ENCODE measurements at places on chromosomes 12 and 14.

DNA sequence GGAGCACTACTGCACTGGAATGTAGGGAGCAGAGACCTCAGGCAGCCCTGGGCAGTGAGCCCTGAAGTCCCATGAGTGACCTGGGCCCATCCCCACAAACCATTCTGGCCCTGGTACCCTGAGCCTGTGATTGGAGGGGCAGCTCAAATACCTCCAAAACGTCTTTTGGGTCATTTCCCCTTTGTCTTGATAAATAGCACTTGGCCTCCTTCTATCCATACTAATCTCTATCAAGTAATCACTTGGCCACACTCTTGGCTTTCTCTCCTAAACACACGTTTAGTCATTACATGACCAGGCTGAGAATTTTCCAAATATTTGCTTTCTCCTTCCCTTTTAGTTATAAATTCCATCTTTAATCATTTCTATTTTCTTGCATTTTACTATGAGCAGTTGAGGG lies 91.3 kb downstream of the RPAP3 start:
- no peak for DNase-seq

DNA sequence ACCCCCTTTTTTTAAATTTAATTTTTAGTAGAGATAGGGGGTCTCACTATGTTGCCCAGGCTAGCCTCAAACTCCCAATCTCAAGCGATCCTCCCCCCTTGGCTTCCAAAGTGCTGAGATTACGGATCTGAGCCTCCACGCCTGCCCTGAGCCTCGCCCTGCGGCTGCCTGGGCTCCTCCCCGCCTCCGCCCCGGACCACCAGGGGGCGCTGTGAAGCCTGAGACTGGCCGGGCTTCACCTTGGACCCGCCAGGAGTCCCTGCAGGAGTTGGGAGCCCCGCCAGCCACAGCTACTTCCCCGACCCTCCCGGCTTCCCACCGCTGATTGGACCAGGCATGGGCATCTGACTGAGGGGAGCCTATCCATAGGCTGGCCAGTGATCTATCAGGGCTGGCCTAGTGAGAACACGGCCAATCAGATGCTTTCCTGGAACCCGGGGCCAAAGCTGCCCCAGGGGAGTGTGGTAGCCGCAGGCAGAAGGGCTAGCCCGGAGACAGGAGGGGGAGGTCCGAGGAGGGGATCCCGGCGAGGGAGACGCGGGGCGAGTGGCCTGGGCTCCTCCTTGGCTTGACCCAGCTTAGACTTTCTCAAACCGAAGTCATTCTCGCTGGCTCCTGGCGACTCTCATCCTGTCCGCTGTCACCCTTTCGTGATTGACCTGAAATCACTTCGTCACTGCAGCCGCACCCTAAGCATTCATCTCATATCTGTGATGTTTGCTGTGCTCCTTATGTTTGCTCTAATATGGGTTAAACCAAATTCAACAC lies 15.1 kb upstream of the ANKRD9 start:
- no peak for DNase-seq

GRCh38 chr12:105742567-105742874 lies 396.2 kb downstream of the NUAK1 start:
- no peak for DNase-seq

- DNase-seq, result no peak
These were observed 8.2 kb downstream of the INTS13 start for GRCh38 chr12:26929590-26929989.

DNA sequence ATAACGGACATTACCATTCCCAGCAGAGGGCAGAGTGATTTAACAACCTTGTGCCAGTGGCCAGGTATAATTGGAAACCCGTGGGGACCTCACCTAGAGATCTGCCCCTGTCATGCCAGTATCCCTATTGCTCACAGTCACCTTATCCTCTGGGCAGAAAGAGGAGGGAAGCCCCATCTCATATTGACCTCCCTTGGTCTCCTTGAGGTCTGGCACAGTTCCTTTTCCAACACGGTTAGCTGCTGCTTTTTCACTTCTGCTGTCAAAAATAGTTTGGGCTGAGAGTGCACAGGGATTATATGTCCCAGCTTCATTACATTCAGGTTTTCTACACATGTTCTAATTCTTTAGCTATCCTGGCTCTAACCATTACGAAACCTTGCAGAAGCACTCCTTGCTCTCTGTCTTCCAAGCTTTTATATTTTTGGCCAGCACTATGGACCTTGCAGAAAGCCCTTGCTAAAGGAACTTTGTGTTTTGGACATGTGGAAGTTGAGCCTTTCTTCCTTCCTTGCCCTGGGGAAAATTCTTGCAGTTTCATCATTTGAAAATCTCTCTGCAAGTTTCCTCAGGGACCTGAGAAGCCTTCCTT lies 111.7 kb upstream of the MIS18BP1 start:
- DNase-seq, result no peak

GRCh38 chr14:83799233-83799632 lies 1730.7 kb upstream of the FLRT2 start:
- DNase-seq, result no peak

- DNase-seq, result no peak
These were observed 30.4 kb downstream of the DENND5B start for GRCh38 chr12:31560516-31560915.

DNA sequence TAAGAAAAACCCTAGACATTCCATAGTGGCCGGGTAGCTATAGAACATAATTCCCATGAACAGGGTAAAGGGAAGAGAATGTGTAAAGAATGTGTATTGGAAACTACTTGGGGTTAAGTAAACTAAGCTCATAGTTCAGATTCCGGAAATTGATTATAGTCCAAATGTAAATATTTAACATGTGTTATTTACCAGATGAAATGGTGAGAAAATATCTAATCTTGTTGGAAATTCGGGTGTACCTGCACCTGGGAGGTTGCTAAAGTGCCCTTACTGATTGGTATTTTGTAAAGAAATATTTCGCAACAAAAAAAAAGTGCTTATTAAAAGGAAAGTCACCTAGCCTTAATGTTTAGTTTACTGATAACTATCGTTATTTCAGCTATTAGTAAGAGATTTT lies 14.4 kb downstream of the RASSF9 start:
- no peak for DNase-seq

DNA sequence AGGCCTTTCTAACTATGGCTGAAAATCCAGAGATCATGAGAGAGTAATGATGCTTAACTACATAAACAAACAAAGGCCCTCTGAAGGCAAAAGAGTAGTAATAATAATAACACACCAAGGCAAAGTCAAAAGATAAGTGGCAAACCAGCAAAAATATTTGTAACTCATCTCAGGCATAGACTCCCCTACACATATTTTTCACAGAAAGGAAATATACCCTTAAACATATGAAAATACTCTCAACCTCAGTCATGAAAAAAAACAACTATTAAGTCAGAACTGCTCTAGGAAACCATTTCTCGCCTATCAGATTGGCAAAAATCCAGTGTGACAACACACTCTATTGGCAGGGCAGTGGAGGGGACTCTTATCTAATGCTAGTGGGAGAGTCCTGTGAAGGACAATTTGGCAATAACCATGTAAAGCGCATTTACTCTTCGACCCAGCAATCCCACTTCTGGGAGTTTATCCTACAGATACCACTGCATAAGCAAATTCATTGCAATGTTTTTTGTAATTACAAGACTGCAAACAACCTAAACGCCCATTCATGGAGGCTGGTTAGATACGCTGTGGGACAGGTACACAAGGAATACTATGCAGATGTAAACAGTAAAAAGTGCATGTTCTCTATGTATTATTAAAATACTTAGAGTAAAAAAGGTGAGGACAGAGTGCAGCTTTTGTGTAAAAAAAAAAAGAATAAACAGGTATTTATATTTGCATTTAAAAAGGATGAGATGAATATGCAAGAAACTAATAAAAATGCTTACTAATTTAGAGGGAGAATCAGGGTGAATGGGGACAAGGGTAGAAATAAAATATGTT lies 26.0 kb upstream of the IL22 start:
- no peak for DNase-seq

DNA sequence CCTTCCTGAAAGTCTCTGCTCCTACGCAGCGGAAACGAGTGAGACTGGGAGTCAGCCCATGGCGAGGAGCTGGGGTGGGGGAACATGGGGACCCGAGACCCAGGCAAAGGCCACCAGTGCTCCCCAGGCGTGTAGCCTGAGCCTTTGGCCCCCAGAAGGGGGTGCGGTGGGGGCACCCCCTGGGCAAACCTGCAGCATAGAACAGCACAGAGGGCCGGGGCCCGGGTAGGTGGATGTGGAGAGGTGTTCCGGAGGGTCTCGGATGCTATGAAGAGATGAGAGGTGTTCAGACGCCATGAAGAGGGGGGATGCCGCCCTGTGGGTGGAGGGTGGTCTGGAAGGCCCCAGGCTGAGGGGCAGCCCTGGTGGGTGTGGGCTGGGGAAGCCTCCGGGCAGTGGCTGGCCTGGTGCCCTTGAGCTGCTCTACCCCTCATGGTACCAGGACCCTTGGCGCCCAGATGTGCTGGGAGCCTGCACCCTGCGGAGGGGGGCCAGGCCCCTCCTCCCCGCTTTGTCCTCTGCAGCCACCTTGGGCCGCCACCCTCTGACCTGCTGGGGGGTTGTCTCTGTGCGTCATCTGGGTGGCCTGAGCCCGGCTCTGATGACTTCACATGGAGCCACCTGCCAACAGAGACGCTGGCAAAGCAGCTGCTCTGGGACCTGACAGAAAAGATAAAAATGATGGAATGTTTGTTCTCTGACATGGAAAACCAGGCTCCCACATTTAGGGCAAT lies 83.4 kb downstream of the KIF26A start:
- no peak for DNase-seq

- DNase-seq, result no peak
These were observed 4.3 kb downstream of the NIN start for GRCh38 chr14:50826681-50827080.

- no peak for DNase-seq
These were observed 18.7 kb upstream of the FBRSL1 start for GRCh38 chr12:132471011-132471857.

DNA sequence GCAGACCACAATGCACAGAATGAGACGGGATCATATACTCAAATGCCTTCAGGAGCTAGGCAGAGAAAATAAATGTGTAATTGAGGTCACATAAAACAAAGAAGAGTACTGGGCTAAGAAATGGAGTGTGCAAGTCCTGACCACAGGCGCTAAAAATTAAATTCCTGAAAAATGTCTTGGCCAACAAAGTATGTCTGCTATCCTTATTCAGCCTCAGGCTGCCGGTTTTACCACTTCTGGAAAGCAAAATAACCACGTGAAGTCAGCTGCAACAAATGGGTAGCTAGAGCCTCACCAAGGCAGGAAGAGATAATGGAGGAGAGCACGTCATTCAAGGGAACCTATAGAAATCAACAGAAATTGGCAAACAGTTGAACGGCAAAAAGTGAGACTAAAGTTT lies 3.1 kb downstream of the PYGL start:
- DNase-seq, result no peak

GRCh38 chr12:24561882-24562770 lies 386.8 kb downstream of the BCAT1 start:
- no peak for DNase-seq

DNA sequence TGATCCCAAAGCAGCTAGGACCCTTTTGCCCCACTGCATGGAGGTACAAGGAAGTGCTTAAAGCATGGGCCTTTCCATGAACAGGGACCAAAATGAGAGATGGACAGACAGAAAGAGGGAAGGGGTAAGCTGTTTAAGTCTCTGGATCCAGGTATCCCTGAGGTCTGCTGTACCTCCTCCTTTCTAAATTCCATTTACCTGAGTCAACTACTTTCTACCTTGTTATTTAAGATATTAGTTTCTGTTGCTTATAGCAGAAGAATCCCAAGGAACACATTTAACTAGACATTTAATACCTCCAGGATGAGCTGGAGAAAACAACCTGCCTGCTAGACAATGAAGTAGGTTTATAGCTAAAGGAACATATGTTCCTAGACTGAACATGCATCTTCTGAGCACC lies 157.6 kb upstream of the TMCC3 start:
- no peak for DNase-seq

DNA sequence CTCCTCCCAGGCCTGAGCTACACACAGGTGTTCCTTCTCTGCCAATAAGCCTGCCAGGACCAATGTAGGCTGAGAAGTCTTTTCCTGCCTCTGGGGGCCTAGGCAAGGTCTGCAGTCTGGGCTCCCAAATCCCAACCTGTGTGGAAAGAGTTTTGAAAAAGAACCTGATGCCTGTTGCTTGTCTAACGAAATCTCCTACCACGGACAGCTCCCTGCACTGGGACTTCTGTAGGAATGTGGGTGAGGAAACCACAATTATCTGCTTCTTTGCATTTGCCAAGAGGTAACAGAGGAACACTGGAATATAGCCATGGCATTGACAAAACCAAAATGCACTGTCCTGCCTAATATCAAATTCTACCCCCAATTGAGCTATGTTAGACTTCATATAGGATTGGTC lies 877.0 kb upstream of the TMEM132C start:
- DNase-seq, result no peak

GRCh38 chr14:55412676-55413075 lies 1.0 kb upstream of the ATG14 start:
- no peak for DNase-seq

DNA sequence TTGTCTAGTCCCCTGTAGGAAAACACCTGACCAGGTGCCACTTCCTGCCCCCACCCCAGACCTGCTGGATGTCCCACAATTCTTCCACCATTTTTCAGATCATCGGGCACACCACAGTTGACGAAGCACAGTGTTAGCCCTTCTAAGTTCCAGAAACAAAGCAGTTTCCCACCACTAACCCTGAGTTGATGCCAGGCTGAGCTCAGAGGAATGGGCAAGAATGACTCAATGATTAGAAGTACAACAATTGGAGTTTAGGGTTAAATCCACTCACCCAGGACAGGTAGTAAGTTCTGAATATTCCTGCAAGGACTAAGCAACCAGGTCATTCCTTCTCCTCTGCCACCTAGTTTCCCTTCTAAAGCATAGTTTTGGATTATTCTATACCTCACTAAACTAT lies 979.8 kb downstream of the BCL11B start:
- no peak for DNase-seq

GRCh38 chr12:108831309-108831991 lies 25.9 kb downstream of the SSH1 start:
- no peak for DNase-seq

DNA sequence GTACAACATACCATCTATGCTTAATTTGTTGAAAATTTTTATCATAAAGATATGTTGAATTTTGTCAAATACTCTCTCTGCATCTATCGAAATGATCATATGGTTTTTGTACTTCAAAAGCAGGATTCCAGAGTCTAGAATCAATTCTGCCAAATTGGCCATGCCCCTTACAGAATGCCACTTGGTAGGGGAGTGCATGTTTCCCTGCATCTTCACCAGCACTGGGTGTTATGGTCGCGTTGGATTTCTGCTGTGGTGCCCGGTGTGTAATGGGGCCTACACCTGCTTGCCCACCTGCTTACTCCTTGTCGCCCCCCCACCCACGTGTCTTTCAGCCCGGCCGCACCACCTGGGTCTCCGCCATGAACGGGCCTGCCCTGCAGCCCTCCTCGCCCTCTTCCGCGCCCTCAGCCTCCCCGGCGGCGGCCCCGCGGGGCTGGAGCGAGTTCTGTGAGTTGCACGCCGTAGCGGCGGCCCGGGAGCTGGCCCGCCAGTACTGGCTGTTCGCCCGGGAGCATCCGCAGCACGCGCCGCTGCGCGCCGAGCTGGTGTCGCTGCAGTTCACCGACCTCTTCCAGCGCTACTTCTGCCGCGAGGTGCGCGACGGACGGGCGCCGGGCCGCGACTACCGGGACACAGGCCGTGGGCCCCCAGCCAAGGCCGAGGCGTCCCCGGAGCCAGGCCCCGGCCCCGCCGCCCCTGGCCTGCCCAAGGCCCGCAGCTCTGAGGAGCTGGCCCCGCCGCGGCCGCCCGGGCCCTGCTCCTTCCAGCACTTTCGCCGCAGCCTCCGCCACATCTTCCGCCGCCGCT lies 12.3 kb downstream of the SH2B3 start:
- DNase-seq, result no peak

All from cortex of kidney (tissue), 1 donor.